Hair follicle dermal papilla cell (primary cell): ENCODE measurements at places on chromosomes 2 and 18. TPM values are rescaled to one million over a fixed set of nuclear protein-coding genes. Genes with fewer than 3 reads are reported as not detected.

CPLX4 gene
- 0.16 and 0.24 TPM in 2 replicates for total RNA-seq

TTN gene
- total RNA-seq, result under 0.01 and 0.12 TPM in 2 replicates

CFC1 gene
- total RNA-seq, result not detected in 2 replicates

GNAL gene
- total RNA-seq, result 0.85 and 1.3 TPM in 2 replicates

FAP gene
- total RNA-seq, result 195 and 205 TPM in 2 replicates

MEP1B gene
- 0.12 TPM in 1 of 2 replicates, not detected in the other for total RNA-seq

MYCN gene
- total RNA-seq, result not detected in 2 replicates

MYOM1 gene
- 0.32 and 0.36 TPM in 2 replicates for total RNA-seq

IL1F10 gene
- not detected in 2 replicates for total RNA-seq

BOLL gene
- total RNA-seq, result not detected in 2 replicates

KIF5C gene
- total RNA-seq, result 0.12 and 0.16 TPM in 2 replicates

KRCC1 gene
- total RNA-seq, result 19.6 and 24.5 TPM in 2 replicates

ARL6IP6 gene
- total RNA-seq, result 23.2 and 30.8 TPM in 2 replicates

DPP4 gene
- total RNA-seq, result 41.2 and 56.7 TPM in 2 replicates

MMADHC gene
- 117 and 140 TPM in 2 replicates for total RNA-seq

CCL20 gene
- total RNA-seq, result not detected in 2 replicates

RND3 gene
- total RNA-seq, result 577 and 601 TPM in 2 replicates

ATP5MC3 gene
- total RNA-seq, result 73.5 and 89.9 TPM in 2 replicates

RIT2 gene
- not detected in 2 replicates for total RNA-seq

CRYGD gene
- not detected in 2 replicates for total RNA-seq

TTC39C gene
- total RNA-seq, result 82.7 and 124 TPM in 2 replicates

PKDCC gene
- 4.0 and 6.7 TPM in 2 replicates for total RNA-seq

TTC32 gene
- total RNA-seq, result 9.4 and 10.7 TPM in 2 replicates

METAP1D gene
- 8.3 and 13.1 TPM in 2 replicates for total RNA-seq

RMDN2 gene
- total RNA-seq, result 7.2 and 9.4 TPM in 2 replicates

SERPINB10 gene
- total RNA-seq, result 0.16 TPM in 1 of 2 replicates, not detected in the other

CLHC1 gene
- total RNA-seq, result 6.8 and 9.6 TPM in 2 replicates

LINC00305 gene
- not detected in 2 replicates for total RNA-seq

AGFG1 gene
- 62.7 and 69.9 TPM in 2 replicates for total RNA-seq

PRKCE gene
- total RNA-seq, result 16.0 and 30.7 TPM in 2 replicates

EFHD1 gene
- total RNA-seq, result 1.1 and 1.9 TPM in 2 replicates

HOXD3 gene
- 19.2 and 22.4 TPM in 2 replicates for total RNA-seq

KCNF1 gene
- under 0.01 TPM in 1 of 2 replicates, not detected in the other for total RNA-seq

ANKRD12 gene
- 59.4 and 66.5 TPM in 2 replicates for total RNA-seq

SEMA4F gene
- 9.7 and 10.1 TPM in 2 replicates for total RNA-seq

IL37 gene
- not detected in 2 replicates for total RNA-seq

SLC4A1AP gene
- 25.6 and 26.0 TPM in 2 replicates for total RNA-seq

FBXO36 gene
- 4.6 and 4.7 TPM in 2 replicates for total RNA-seq

CNNM4 gene
- 4.7 and 5.5 TPM in 2 replicates for total RNA-seq

IL18RAP gene
- not detected in 2 replicates for total RNA-seq

ITGAV gene
- total RNA-seq, result 295 and 448 TPM in 2 replicates

SLC23A3 gene
- 0.85 and 1.5 TPM in 2 replicates for total RNA-seq

NLRC4 gene
- total RNA-seq, result not detected in 2 replicates
